ENCODE measurements at places on chromosomes 3 and 15.
A peak's percentile ranks its signal among the peaks of the same experiment; 100 is the strongest.

DNA sequence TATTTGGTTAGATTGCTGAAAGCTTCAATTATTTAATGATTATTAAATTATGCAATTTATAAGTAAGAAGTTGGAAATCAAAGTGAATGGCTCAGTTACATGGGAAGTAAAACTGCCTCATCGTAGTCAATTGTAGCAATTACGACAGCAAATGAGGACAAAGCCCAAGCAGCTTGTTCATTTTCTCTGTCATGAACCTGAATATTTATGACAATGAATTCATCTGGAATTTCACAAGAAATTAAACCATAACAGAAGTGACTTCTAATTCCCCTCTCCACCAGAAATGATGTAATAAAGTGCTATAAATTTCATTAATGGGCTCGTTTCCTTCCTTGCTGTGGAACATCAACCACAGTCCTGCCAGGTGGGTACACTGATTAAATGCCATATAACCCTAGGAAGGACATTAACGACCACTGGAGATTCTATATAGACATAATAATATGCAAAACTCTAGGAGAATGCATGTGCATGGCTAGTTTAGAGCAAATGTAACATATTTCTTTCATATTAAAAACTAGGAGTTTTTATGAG, 273.8 kb upstream of the DCBLD2 start:
- DNase-seq = no peak

DNA sequence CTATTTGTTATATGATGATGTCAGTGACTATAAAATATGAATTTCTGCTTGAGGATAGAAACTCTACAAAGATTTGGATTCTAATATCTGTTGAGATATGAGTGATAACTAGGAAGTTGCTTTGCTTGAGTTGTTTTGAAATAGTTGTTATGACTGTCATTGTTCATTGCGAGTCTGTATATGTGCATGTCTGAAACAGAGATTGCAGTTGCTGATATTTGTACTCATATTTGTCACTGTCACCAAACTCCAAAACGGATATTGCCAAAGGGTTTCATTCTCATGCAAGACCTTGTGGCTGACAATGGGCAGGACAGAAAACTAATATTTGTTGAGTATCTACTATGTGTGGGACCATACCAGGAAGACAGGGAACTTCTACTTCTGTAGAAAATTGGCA, 240.2 kb downstream of the CD47 start:
- DNase-seq = no peak

DNA sequence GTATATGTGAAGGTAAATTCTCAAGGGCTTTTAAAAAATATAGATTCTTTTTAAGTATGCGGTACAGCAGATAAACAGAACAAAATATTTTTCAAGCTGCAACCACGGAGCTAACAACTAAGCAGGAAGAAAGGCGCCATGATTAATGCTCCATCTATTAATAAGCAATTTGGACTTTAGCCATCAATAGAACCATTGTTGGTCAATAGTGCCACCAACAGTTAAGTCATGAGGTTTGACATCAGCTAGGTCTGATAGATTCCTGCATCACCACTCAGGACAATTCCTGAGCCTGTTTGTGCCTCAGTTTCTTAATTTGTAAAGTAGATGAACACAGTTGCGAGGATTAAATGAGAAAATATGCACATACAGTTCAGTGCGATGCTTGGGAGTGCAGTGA, 65.1 kb upstream of the FAM3D start:
- DNase-seq = no peak

DNA sequence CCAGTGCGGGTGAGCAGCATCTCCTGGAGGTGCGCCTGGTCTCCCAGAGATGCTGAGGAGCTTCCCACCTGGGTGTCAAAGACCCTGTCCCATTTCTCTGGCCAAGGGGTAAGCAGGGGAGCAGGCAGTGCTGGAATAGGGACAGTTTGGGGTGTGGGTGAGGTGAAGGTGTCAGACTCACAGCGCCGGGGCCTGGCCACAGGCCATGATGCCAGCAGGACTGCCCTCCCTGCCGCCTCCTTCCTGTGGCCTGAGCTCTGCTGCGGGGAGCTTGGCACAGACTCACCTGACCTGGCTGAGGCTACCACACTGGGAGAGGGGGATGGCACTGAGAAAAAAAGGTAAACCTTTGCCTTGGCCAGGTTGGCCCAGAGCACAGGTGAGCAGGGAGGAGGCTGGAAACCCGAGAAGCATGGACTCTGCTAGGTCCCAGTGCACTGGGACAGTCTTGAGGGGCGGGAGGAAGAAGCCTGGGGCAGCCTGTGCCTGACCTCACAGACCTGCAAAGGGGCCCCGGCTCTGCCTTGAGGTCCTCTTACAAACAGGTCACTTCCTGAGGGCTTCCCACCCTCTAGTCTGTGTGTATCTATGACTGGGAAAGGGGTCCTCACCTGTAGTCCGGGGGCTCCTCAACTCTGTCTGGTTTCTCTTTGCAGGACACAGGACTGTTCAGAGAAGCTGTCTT, 28.2 kb downstream of the GRAMD2A start:
- no peak for DNase-seq

DNA sequence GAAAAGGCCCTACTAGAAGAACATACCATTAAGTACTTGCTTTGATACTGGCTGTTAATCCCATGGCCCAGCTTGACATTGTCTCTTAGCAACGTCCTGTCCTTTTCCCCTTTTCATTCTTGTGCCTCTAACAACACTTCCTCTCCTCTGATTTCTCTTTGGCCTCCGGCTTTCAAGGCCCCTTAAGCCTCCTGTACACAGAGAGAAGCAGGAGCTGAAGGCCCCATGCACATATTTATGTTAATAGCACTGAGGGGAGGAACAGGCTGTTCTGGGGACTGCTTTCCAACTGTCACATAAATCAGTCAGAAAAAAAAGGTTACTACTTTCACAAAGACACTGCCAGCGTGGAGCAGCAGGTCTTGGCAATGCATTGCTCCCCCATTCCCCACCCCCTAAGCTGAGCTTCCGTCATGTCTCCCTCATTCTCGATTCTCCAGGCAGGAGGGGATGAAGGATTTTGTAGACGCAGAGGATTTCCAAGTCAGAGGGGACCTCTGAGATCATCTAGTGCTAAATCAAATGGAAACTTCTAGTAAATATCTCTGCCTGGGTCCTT, 257.4 kb upstream of the ADAMTS9 start:
- no peak for DNase-seq

- no peak for DNase-seq
Measured at GRCh38 chr3:46667657-46668056, 25.8 kb downstream of the ALS2CL start.

- DNase-seq = no peak
Measured at GRCh38 chr3:134567605-134568004, 81.7 kb downstream of the CEP63 start.

DNA sequence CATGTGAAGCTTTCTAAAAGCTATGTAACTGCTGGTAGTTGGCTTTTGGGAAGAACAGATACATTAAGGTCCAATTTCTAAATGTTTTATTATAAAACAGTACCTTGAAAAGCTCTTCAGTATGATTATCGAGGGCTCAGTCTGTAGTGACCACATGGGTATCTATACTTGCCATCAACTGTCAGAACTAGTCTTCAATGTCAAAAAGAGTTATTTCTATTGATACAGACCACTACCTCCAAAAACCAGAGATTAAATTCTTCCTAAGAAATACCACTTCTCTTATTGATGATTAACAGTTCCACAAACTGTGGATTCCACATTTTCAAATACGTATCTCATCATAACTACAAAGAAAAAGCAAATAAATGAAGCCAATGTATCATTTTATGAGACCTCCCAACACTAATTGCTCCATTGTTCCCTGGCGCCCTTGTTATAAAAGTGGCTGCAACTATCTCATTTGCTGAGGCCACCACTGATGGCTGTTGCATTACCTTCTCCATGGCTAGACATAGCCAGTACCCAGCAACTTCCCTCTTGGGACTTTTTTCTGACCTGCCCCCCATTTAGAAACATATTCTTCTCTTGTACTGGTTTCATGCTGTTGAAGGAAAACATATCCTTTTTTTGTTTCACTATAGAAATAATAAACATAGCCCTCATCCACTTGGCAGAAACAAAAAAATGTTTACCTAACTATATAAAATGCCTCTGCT, 33.9 kb upstream of the MBNL1 start:
- no peak for DNase-seq

- DNase-seq = no peak
Measured at GRCh38 chr3:27657404-27657803, 64.7 kb downstream of the EOMES start.

DNA sequence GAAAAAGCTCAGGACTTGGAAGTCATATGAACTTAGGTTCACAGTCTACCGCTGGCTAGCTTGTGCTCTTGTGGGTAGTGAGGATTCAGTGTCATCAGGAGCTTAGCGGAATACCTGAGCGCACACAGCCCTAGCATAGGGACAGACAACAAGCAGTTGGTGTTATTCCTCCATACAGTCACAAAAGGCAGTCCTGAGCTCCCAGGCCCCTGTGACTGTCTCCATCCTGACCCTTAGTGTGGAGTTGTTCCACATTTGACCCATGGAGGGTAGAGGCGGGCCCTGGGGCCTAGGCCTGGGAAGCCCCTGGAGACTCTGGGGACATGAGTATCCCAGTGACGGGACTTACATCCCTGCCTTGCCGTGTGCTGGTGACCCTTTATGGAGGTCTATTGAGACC, 131.5 kb upstream of the PLXNA1 start:
- DNase-seq = no peak

DNA sequence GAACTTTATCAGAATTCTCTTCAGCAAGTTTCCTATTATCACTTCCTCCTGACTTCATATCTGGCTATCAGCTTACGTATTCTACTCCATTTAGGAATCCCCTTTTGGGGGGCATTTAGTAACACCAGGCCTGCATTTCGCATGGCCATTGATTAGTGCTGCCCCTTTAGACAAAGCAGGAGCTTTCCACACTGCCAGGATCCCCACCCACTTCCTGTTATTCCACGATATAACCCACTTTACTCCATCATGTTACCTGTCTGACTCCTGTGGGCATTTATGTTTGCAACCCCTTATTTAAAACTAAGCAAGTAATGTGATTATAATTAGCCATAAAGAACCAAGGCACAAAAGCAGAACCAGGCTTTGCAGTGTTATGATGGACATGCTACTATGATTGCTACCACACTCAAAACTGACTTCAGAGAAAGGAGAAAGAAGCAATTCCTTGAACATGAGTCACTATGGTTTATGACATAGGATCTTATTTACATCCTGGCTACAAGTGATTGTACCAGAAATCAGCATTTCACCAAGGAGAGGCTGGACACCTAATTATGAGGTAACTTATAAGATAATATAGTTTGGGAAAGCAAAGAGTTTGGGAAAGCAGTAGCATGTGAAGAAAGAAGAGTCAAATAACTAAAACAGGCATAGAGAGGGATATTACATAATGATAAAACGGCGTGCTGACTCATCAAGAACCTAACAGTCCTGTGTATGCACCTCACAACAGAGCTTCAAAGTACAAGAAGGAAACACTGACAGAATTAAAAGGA, 96.3 kb downstream of the IGSF11 start:
- no peak for DNase-seq

GRCh38 chr3:42148982-42149432, 57.9 kb downstream of the TRAK1 start:
- DNase-seq = no peak

GRCh38 chr3:133475245-133476010, 75.6 kb downstream of the BFSP2 start:
- peak; percentile 31 for DNase-seq

GRCh38 chr15:90035095-90035839, 34.1 kb downstream of the ZNF710 start:
- no peak for DNase-seq

GRCh38 chr3:14876921-14877333, 58.2 kb downstream of the FGD5 start:
- DNase-seq = no peak

- no peak for DNase-seq
Measured at GRCh38 chr15:69583626-69584025, 131.0 kb downstream of the RPLP1 start.

GRCh38 chr3:122060040-122060698, 5.0 kb downstream of the CD86 start:
- DNase-seq = no peak

DNA sequence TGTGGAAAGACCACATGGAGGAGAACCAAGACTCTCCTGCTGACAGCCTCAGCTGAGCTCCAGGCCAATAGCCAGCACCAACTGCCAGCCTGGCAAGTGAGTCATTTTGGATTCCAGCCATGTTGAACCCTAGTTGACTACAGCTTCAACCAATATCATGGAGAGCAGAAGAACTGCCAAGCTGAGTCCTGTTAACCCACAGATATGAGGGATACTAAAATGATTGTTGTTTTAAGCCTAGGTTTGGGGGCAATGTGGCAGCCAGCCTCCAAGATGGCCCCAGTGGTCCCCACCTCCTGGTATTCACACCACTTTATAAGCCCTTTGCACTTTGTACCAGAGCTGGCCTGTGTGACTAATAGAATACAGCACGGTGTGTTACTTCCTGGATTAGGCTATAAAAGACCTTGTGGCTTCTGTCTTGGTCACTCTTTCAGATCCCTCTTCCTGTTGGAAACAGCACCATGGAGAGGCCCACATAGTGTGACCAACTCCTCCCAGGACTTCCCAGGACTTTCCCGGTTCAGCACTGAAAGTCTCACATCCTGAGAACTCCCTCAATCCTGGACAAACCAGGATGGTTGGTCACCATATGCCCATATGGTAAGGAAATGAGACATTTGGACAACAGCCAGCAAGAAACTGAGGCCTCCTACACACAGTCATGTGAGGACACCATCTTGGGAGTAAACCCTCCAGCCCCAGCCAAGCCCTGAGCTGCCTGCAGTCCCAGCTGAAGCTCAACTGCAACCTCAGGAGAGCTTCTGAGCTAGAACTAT, 32.4 kb upstream of the CDV3 start:
- no peak for DNase-seq

GRCh38 chr15:40933517-40933902, 4.4 kb downstream of the DLL4 start:
- DNase-seq = no peak

GRCh38 chr3:62248734-62249483, 124.4 kb downstream of the FEZF2 start:
- no peak for DNase-seq

GRCh38 chr15:66505430-66505811, 295 bp downstream of the ZWILCH start:
- DNase-seq = no peak

GRCh38 chr15:67059127-67059553, 6.3 kb upstream of the SMAD3 start:
- no peak for DNase-seq

- DNase-seq = no peak
Measured at GRCh38 chr15:43799945-43800285, at the start of gene SERINC4. TSS of gene SERINC4 (minus strand) at chr15:43800220. CDS start at chr15:43799986, 234 bp downstream.

GRCh38 chr3:176814285-176814684, 383.0 kb downstream of the TBL1XR1 start:
- peak; percentile 17 for DNase-seq

- DNase-seq = no peak
Measured at GRCh38 chr15:74801311-74801997, 11.2 kb upstream of the LMAN1L start.

GRCh38 chr15:80478075-80478474, 73.9 kb downstream of the ARNT2 start:
- no peak for DNase-seq
